ENCODE measurements at places on chromosomes 13 and 19.

- no peak for DNase-seq
Observed at GRCh38 chr19:41428481-41428859, 1.3 kb upstream of the B3GNT8 start.

DNA sequence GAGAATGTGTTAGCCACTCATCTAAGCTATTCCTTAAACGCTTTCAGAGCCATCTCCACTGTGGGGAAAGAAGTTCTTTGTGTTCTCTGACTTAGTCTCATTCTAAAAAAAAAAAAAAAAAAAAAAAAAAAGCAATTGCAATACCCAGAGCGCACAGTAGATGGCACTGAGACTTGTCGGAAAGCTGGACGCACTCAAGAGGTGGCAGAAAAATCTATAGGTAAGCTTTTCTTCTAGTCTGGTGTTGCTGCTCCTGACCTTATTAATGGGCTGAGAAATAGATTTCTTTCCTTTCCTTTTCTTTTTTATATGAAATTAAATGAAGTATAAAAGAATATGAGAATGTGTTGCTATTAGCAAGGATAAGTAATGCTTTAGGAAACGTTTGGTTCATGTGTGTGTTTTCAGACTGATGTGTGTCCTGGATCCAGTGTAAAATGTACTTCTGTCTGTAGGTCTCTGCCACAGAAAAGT lies 4.7 kb upstream of the GJB2 start:
- DNase-seq = no peak

DNA sequence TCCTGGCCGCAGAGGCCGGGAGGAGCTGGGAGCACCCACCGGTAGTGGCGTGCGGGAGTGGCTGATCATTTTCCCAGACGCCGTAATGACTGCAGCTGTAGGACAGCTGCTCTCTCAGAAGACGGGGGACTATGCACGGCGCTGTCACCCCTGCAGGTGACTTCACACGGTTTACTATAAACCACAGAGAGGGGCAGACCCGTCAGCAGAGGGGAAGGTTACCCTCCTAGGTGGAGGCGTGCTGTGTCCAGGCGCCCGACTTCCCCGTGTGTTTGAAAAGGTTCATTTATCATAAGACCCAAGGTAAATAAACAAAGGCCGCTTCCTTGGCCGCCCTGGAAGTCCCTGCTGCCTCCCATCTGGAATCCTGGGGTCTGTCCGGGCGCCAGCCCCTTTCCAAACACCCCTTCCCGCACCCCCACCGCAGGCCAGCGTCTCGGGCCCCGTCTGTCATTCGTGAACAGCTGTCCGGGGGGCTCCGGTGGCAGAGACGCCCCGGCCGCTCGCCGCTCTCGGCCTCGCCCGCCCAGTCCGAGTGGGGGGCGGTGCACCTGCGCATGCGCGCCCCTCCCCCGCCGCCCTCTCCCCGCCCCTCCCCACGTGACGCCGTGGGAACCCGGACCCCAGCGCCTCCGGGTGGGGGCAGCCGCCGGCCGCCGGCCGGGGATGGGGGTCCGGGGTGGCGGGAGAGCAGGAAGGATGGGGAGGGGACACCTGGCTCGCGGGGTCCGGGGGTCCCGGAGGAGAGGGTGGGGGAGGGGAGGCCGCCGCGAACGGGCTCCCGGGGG lies 915 bp downstream of the SHC2 start:
- peak; percentile 87 for DNase-seq

DNA sequence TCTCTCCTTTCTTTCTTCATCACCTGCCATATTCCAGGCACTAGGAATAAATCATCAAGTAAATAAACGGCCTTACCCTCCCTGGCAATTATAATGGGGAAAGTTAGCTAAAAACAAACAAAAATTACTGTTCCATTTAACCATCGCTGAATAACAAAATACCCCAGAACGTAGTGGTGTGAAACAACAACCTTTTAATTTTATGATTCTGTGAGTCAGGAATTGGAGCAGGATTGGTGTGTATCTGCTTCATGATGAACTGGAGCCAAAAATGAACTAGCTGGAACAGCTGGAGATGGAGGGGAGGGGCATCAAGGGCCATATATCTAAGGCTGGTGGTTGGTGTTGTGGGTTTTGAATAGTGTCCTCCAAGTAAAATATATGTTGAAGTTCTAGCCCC lies 3.7 kb upstream of the CADM4 start:
- DNase-seq = no peak

- DNase-seq = no peak
Observed at GRCh38 chr19:33294058-33294798, 8.1 kb downstream of the CEBPA start.

GRCh38 chr19:31356587-31357314 lies 7.5 kb upstream of the TSHZ3 start:
- no peak for DNase-seq

GRCh38 chr19:44903602-44904425 lies 1.8 kb upstream of the APOE start:
- peak; percentile 82 for DNase-seq

- DNase-seq = no peak
Observed at GRCh38 chr13:23861310-23861709, 27.9 kb downstream of the MIPEP start.

DNA sequence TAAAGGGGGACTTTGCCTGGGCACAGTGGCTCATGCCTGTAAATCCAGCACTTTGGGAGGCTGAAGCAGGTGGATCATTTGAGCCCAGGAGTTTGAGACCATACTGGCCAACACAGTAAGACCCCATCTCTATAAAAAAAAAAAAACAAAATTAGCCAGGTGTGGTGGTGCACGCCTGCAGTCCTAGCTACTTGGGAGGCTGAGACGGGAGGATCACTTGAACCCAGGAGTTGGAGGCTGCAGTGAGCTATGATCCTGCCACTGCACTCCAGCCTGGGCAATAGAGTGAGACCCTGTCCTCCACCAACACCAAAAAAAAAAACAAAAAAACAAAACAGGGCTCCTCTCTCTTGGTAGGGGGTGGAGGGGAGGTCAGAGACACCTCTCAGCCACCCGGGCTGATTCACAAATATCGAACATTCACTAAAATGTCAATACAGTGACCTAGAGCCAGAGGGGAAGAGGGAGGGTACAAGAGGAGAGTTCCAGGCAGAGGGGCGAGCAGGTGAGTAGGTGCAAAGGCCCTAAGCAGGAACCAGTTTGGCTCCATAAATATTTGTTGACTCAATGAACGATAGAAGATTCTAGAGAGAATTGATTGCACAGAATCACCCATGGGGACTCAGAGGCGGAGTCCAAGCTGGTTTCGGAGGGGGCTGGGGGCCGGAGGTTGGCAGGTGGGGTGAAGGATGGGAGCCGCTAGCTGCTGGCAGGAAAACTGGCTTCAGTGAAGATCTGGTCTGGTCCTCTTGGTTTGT lies 1.0 kb upstream of the CREB3L3 start:
- no peak for DNase-seq

GRCh38 chr13:22964245-22964966 lies 216.4 kb upstream of the SGCG start:
- no peak for DNase-seq
